Fibroblast of the aortic adventitia (primary cell): ENCODE measurements at places on chromosomes 2 and 18.
A peak's percentile ranks its signal among the peaks of the same experiment; 100 is the strongest.

DNA sequence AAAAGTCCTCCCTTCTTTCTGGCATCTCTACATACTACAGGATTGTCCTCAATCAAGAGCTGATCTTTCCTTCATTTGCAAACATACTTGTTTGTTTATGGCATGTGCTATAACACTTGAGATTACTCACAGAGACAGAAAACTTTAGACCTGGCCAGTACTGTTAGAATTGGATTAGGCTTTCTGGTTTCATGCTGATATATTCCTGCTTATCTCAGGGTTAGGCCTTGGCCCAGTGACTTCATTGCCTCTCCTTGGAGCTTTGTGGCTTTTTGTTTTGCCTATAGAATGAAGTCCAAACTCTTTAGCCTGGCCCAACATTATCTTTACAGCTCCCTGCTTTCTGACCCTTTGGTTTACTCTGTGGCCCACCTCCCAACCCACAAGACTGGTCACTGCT is 363.3 kb downstream of the ALK start:
- DNase-seq = no peak

GRCh38 chr2:159891267-159891588 is 93.2 kb upstream of the CD302 start:
- DNase-seq = no peak

DNA sequence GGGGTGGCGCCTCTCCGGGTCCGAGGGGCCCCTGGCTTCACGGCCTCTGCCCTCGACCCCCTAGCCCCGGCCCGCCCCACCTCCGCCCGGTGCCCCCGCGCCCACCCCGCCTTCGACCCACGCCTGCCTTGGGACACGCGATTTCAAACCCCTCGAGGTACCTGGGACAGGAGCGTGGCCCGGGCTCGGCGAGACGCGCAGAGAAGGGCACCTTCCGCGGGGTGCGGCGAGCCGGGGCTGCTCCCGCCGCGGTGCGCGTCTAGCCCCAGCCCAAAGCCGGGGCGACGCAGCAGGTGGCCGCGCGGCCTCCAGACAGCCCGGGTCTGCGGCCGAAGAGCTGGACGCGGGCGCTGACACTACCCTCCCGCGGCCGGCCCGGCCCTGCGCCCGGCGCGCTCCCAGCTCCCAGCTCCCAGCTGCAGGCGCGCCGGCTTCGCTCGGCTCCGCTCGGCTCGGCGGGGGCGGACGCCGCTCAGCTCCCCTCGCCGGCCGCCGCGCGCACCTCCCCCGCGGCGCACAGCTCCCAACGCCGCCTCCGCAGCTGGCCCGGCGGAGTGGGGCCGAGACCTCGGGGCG is at the start of gene CRACDL:
CRACDL (minus strand) TSS at position 449 of the 576 bp plus-strand sequence. CDS start 89,425 bp downstream, outside the sequence.
- no peak for DNase-seq

GRCh38 chr2:48146552-48146951 is 240.3 kb upstream of the FBXO11 start:
- no peak for DNase-seq

DNA sequence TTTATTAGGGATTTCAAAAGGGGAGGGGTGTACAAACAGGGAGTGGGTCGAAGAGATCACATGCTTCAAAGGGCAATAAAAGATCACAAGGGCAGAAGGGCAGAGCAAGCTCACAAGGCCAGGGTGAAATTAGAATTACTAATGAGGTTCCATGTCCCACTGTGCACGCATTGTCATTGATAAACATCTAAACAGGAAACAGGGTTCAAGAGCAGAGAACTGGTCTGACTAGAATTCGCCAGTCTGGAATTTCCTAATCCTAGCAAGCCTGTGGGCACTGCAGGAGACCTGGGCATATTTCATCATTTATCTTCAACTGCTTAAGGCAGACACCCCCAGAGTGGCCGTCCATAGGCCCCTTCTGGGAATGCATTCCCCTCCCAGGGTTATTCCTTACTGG is 408.2 kb downstream of the ZNF804A start:
- DNase-seq = no peak

DNA sequence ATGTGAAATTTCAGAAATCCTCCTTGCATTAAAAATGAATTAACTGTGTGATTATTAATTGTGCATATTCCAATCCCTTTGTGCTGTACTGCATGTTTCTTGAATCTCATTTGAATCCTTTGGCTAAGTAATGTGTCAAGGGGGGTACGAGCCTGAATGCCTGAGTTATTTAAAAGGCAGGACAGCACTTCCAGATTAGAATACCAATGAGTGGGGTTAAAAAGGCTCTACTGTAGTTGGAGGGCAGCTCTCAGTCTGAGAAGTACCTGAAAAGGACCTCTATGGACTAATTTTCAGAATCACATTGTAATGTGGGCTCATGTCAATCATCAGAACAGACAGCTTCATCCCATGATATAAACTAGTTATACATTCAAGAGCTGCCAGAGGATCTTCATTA is 423.0 kb downstream of the GRB14 start:
- no peak for DNase-seq

DNA sequence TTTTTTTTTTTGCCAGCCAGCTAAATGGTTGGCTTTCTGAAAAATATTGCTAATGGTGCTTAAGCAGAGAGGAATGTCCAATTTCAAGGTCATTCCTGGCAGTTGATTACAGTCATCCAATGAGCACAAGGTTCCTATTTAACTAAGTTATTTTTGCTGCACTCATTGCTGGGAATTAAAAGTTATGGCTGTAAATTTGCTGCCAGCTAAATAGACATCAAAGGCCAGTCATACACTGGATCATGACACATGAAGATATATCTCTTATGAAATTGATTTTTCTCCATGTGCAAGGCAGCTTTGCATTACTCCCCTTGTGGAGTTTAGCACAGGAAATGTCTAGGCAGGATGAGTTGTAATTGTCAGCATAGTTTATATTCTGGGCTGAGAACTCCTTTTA is 1898.4 kb upstream of the CELF4 start:
- no peak for DNase-seq

DNA sequence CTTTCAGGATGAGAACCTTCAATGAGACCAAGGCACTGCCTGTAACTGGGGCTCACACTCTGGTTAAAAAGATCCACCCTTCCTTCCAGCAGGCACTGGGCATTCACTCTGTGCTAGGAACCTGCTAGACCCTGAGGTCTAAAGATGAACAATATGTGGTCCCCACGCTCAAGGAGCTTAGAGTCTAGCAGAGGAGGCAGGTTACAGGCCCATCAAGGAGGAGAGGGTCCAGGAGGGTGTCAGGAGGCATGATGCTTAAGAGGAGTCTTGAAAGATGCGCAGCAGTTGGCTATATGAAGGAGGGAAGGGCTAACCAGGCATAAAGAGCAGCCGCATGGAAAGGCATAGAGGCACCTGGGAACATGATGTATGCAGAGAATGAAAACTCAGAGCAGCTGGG is 4.5 kb downstream of the ANKRD53 start:
- DNase-seq = no peak

DNA sequence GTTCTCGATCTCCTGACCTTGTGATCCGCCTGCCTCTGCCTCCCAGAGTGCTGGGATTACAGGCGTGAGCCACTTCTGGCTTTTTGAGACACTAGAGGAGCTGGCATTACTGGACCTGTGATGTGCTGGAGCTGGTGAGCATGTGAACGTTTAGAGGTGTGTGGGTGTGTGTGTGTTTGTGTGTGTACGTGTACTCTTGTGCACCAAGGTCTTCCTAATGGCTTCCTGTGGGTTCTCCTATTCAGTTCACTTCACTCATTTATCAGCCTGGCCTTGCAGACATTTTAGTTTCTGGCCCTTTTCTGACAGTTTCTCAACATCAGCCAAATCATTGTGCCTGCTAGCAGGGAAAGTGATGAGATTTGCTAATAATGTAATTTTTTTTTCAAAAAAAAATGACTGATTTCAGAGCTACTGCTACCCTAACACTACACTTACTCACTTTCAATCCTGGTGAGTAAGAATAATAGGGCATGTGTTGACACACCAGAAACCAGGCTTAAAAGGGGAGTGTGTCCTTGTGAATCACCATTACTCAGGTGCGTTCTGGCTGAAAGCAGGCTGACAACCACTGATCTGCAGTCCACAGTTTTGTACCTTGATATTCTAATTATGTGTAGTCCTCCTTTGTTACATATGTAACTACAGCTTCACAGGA is 41.0 kb upstream of the ACTR3 start:
- DNase-seq = peak; percentile 19

- DNase-seq = no peak
Observed at GRCh38 chr2:67037655-67038054, 359.5 kb upstream of the ETAA1 start.

- peak; percentile 100 for DNase-seq
Observed at GRCh38 chr2:196399722-196400691, 228.6 kb upstream of the STK17B start.

DNA sequence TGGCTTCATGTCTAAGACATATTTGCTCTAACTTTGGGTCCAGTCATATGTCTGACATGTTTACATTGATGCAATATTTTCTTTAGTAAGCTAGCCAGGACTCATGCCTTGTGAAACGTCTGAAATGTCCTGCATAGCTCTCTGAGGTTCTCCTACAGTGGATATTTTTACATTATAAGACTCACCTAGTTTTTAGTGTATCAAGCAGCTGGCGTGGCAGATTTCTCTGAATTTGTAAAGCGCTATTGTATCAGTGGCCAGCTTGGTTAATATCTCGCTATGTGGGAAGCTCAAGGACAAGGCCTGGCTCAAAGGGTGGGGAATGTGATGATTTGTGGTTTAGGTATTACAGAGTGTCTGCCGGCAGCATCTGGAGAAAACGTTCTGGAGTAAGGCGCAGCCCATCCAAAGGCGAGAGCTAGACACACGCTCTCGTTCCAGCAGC is 164.3 kb downstream of the LTBP1 start:
- DNase-seq = no peak

DNA sequence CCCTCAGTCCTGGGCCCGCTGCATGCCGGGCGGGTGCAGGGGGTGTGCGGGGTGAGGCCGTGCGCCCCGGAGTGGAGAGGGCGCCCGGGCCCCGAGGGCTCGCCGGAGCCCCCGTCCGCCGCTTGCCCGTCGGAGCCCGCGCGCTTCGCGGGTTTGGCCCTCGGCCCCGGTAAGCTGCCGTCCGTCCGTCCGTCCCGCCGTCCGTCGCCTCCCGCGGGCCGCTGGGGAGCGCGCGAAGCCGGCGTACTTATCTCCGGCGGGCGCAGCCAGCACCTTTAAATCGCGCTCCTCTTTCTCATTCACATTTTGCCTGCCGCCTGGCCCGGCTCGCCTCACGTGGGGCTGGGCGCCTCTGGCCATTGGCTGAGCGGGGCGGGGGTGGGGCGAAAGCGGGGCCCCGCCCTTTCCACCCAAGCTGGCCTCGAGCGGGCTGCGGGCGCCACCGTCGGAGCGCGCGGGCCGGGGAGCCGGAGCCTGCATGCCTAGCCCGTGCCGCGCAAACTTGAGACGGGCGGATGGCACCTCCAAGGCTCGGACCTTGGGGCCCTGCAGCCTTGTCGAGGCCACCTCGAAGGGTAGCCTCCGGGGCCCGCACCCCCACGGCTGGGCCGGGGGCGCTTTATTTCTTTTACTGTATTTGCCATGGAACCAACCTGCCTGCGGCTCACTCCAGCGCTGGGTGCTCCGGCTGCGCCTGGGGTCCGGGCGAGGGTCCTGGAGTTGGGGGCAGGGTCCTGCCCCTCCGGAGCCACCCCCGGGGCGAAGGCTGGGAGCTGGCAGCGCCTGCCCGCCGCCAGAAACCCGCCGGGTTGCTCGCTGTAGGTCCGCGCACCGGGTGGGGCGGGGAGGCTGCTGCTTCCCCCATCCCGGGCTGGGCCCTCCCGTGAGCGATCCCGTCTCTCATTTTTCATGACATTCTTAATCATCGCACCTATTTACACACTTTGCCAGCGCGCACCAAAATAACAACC is at the start of gene GBX2:
GBX2 (minus strand) TSS at position 277 of the 971 bp plus-strand sequence. CDS start 415 bp downstream, outside the sequence.
- no peak for DNase-seq

- peak; percentile 77 for DNase-seq
Observed at GRCh38 chr2:69385443-69386151, 1.4 kb downstream of the GFPT1 start.

DNA sequence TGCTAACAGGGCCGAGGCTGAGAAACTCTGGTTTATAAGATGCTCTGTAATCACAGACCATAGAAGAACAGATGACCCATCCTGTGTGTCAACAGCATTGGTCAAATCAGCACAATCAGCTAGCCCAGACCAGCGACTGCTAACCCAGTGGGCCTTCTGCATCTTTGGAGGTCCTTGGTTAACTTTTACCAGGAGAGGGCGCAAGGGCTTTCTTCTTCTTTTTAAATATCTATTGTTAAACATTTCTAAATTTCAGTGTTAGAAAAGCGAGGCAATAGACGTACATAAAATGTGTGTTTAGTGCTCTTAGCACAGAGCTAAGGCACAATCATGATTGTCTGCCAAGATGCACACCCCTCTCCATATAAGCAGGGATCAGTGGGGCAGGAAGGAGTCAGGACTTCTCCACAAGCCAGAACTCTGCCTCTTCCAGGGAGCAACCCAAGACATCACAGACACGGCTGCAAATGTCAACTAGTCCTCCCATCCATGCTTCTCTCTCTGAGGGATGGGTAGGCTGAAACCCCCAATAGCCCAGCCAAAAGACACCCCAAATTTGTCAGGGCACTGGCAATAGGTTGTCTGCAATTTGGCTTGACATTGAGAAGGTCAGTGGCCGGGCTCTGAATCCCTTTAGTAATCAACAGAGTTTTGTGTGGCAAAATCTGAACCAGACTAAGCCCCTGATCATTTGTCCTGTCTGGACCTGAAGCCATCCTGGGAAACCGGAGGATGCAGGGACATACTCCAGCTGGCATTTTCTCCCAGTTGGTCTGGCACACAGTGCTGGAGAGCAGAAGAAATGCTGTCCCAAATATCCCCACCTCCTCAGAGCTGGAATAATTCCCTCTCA is 188.2 kb downstream of the BCL2 start:
- DNase-seq = peak; percentile 81

- no peak for DNase-seq
Observed at GRCh38 chr18:79989195-79989497, 783 bp upstream of the TXNL4A start.

DNA sequence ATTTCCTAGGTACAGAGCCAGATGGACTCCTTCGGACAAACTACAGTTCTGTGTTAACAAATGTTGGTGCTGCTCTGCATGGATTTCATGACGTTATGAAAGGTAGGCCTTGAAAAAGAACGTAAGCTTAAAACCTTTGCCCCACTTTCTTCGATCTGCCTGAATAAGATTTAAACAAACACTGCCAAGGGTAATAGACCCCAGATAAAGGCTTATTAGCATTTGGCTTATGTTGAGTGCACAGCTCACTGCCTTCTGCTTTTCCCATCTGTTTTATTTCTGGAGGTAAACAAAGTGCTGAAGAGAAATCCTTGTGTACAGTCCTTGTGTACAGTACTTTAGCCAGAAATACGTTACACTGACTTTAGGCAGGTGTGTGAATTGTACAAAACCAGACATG is 50.0 kb upstream of the STON1 start:
- peak; percentile 26 for DNase-seq

DNA sequence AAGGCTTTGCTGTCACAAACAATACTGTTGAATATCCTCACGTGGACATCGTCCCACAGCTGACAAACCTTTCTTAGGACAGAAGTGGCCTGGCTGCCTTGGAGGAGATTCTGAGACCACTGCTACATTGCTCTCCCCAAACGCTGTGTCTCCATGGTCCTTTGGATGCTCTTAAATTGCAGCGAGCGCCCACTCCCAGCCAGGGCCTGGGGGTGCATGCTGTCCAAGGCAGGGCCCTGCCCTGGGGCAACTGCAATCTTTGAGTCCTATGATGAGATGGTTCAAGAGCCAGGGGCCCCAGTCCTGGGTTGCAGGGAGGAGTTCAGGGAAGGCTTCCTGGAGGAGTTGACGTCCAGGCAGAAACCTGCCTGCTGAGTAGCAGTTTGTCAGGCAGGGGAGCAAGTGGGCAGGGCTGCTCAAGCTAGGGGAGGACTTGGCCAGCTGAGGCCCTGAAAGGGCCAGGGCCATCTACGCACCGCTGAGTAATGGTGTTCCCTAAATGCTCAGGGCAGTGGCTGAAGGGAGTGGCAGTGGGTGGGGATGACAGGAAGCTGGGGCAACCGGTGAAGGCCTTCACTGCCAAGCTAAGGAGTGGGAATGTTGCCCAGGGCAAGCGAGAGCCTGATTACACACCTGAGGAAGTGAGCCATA is 10.8 kb upstream of the SDC1 start:
- DNase-seq = no peak
